DMS 273 treated with DMSO at 0.1 percent for 48 hours (cell line): ENCODE measurements at places on chromosomes 5 and 9.
A peak's percentile ranks its signal among the peaks of the same experiment; 100 is the strongest.

DNA sequence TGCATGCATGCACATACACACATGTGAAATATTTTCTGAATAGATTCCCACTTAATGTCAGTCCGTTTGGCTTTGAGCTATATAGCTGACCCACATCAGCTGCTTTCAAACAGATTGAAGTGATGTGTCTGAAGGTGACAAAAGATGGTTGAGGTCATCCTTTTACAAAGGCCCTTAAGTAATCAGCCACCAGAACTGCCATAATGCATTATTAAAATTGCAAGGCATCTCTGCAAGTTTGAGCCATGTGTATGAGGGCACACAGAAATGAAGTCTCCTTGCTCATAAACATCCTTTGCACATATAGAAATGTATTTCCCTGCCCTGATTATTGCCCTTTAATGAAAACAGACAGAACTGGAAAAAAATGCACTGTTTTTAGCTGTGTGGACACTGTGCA is 1043.0 kb upstream of the C9orf72 start:
- DNase-seq = no peak

- no peak for DNase-seq
Measured at GRCh38 chr9:17930071-17930470, 351.2 kb downstream of the SH3GL2 start.

- DNase-seq = no peak
Measured at GRCh38 chr5:149363358-149363757, 5.5 kb downstream of the PCYOX1L start.

- no peak for DNase-seq
Measured at GRCh38 chr5:153559926-153560325, 69.5 kb downstream of the GRIA1 start.

DNA sequence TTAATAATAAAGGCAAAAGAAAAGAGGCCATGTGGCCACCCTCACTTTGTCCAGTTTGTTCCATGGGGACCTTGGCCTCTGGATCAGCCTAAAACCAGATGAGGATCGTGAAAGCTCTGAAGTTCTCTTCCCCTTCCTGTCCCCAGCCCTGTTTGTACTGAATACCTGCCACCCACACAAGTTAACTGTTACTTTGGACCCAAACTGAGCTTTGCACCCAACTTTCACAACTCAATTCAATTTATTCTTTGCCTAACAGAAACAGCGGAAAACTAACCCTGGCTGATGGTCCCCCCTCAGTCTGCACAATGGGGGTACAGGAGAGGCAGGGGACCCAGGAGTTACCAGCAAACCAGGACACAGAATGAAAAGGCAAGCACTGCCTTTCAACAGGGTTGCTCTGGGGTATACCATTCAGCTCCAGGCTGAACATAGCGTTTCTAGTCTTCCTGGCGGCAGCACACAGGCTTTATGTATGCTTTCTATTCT is 28.2 kb downstream of the ABCA1 start:
- DNase-seq = no peak

DNA sequence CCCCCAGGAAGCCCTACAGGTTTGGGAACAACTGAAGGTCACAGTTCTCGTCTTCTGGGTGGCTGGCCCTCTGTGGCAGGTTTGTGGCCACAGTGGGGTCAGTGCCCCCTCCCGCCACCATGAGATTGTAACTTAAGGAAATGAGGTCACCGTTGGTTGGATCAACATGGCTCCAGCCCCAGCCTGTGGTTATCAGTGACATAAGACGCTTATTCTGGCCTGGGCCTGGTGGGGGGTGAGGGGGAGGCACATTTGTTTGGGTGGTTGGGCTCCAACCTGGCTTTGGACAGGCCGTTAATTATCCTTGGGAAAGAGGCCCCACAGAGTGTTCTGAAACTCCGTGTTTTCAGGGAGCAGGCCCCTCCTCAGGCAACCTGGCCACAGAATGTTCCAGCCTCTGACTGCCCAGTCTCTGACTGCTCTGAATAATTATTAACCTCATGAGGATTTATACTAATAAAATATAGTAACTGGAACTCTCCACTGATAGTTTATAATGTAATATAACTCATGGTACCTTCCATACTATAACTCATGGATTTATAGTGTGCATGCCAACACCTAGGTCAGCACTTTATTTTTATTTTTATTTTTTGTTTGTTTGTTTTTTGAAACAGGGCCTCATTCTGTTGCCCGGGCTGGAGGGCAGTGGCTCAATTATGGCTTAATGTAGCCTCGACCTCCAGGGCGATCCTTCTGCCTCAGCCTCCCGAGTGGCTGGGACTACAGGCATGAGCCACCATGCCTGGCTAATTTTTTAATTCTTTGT is 58.0 kb upstream of the RPL26L1 start:
- DNase-seq = no peak

DNA sequence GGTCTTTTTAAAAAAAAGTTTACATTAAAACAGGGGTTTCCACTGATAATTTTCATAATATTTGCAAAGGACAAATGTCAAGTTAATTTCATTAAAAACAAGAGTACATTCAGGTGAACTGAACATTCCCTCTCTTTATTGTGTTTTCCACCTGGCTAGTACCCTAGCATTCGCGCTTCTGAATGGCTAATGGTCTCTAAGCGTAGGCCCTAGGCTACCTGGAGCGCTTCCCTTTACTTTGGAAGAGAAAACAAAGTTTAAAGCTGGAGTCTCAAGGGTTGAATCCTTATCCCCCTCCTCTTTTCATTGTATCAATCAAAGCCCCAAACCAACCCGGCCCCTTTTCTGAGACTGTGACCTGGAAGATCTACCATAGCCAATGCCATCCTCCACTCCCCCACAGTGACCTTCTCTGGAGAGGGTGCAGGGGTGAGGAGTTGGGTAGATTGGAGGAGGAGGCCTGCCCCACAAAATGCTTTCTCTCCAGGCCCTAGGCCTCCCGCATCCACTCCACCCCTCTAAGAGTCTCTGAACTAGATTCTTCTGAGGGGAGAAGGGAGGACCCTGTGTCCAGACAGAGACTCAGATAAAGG is 73.3 kb upstream of the TBCA start:
- DNase-seq = no peak

- peak; percentile 28 for DNase-seq
Measured at GRCh38 chr5:95808686-95809413, 13.7 kb downstream of the GLRX start.

GRCh38 chr5:140632366-140633020 is 482 bp downstream of the CD14 start:
- no peak for DNase-seq

DNA sequence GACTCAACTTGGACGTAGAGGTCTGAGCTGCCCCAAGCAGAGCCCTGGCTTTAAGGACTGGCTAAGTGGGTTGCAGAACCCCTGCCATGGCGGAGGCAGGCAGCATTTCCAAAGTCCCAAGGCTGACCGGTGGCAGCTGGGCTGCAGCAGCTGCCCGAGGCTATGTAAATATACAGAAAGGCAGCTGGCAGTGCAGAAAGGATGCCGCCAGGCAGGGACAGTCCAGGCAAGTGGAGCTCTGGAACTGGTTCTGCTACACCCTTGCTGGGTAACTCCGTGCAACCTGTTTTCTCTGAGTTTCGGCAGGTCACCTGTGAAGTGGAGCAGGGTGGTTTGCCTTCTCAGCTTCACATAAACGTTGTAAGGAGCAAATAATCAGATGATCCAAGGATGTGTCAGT is 46.0 kb downstream of the SHB start:
- no peak for DNase-seq

DNA sequence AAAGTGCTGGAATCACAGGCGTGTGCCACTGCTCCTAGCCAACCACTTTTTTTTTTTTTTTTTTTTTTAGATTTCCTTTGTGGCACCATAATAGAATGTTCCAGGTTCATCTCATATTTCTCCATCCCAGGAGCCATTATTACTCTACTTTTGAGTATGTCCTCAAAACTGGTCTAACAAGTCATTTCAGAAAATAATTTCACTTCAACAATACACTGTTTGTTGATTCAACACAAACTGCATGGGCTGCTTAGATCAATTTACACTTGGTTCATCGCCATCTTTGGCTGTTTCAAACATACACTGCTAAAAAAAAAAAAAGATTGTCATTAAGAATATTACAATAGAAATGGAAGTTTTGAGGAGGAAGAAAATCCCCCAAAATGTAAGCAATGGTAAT is 57.9 kb downstream of the CSNK1A1 start:
- DNase-seq = no peak
